GM23338 (cell line): ENCODE measurements at places on chromosomes 16 and 17.
A peak's percentile ranks its signal among the peaks of the same experiment; 100 is the strongest.

DNA sequence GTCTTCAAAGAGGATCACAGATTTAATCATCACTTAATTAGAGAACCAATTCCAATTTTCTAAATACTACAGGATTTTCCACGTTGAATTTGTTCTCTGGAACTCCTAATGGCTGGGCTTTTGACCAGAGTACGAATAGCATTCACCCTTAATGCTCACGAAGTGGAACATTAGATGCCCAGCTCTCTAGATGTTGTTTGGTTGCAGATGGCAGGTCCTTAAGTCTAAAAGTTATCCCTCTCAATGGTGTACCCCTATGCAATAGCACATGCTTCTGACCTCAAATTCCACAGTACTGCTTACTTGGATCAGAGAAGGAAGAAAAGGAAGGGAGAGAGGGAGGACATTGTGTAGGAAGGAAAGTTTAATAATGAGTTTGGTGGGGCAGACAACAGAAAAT is 8.6 kb upstream of the NACA2 start:
- no peak for DNase-seq

DNA sequence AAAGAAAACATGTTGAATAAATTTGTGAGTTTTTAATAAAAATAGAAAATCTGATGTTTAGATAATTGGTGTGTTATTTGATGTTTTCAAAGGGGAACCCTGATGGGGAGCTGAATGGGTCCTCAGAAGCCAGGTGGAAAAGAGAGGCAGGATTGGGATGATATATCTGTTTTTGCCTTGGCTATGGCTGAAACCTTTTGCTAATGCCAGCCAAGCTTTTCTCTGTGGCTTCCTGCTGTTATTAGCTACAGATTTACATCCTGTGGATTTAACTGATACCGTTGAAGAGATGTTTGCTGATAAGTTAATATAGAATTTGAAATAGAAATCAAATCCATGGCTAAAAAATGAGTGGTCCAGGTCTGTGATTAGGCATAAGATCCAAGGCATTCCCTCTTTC is 4.2 kb upstream of the AATF start:
- no peak for DNase-seq

GRCh38 chr16:89700649-89701424 is 668 bp downstream of the SPATA2L start:
- peak; percentile 81 for DNase-seq

- peak; percentile 21 for DNase-seq
Observed at GRCh38 chr17:31093866-31094599, 744 bp upstream of the NF1 start.

DNA sequence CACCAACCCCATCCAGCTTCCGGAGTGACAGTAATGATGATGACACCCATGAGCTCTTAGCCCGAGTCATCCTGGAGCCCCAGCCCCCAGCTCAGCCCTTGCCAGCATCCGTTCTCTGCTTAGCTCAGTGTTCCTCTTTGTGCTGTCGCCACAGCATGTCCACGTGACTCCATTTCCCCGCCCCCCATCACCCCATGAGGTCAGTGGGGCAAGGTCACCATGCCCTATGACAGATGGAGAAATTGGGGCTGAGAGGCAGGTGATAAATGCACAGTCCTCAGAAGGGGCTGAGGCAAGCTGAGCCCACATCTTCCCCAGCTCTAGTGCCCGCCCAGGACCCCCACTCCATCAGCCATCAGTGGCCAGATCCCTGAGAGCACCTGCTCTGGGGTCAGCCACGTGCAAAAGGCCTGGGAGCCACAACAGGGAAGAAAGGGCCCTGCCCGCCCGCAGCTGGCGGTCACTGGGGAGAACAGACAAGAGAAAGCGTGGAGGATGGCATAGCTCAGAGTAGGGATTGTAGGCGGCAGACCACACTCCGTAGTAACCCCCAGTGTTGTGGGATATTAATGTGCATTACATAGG is 17.1 kb downstream of the ITGB4 start:
- DNase-seq = no peak

GRCh38 chr17:57750109-57750871 is 5.2 kb upstream of the CCDC182 start:
- DNase-seq = no peak

DNA sequence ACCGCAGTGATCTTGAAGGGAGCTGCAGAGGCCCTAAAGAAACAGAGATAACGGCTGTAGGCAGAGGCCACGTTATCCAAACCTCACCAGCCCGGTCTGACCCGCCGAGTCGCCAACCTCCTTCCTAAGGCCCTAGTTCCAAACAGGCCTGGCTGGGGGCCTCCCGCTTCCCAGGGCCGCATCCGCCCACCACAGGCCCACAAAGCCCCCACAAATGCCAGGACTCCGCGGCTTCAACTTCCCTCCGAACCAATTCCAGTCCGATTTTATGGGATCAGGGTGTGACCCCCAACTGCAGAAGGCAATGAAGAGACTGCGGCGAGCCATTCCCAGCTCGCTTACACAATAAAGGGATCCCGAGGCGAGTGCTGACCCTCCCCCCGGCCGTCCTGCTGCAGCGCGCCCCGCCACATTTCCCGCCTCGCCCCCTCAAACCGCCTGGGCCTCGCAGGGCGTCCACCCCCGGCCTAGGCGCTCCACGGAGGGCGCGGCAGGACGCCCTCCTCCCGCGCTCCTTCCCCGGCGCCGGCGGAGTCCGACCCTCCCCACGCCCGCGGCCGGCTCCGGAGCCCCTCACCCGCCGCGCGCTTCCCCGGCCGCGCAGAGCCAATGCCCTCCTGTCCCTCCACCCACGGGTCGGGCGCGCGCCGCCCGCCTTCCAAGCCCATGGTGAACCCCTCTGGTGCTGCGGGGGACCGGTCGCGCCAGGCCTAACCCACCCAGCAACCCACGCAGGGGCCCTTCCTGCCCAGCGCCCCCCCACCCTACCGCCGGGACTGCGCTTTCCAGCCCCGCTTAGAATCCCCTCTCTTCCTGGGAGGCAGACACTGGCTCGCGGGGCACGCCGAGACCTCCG is 926 bp downstream of the MYH10 start:
- peak; percentile 57 for DNase-seq

DNA sequence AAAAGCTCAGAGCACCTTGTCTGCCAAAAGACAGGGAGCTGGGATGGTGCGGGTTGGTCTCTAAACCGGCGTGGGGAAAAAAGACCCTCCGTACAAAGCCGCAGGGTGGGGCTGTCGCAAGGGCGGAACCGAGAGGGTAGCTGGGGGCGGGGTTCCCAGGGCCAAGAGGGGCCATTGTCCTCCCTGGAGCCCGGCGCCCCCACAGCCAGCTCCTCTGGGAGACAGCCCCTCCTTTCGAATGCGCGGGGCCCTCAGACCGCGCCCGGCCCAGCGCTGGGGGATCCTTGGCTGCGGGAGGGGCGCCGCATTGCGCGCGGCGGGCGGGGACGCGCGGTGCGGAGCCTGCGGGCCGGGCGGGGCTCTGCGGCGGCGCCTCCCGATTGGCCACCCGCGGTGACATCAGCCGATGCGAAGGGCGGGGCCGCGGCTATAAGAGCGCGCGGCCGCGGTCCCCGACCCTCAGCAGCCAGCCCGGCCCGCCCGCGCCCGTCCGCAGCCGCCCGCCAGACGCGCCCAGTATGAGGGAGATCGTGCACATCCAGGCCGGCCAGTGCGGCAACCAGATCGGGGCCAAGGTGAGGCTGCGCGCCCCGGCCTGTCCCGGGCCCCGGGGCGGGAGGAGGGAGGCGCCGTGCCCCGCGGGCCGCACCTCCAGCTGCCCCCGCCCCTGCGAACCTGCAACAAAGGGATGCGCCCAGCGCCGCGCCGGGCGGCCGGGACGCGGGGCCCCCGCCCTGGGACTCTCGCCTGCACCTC is at the start of gene TUBB3:
TUBB3 (plus strand) TSS at position 459 of the 756 bp plus-strand sequence; CDS start at position 519, 60 bp downstream.
- DNase-seq = peak; percentile 91

- DNase-seq = no peak
Observed at GRCh38 chr17:79490530-79490929, 120.3 kb downstream of the RBFOX3 start.

DNA sequence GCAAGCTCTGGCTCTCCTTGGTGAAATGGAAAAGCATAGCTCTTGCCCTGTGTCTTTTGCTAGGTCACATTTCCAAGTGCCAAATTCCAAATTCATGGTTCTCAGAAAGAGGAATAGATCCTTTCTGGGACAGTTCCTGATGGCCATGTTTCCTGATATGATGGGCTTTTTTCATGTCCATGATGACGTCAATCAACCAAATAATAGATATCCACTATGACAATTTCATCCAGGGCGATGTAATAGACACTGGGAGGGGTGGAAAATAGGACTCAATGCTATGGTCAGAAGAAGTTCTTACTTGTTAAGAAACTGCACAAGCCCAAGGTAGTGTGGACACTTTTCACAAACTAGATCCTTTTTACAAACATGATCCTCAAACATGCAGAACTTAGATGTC is 549 bp upstream of the KRT33A start:
- DNase-seq = no peak

- DNase-seq = no peak
Observed at GRCh38 chr17:4241535-4241934, 22.2 kb downstream of the ANKFY1 start.

- DNase-seq = no peak
Observed at GRCh38 chr17:14312522-14312921, 11.6 kb downstream of the HS3ST3B1 start.

GRCh38 chr17:73698966-73699365 is 54.7 kb upstream of the SDK2 start:
- no peak for DNase-seq

DNA sequence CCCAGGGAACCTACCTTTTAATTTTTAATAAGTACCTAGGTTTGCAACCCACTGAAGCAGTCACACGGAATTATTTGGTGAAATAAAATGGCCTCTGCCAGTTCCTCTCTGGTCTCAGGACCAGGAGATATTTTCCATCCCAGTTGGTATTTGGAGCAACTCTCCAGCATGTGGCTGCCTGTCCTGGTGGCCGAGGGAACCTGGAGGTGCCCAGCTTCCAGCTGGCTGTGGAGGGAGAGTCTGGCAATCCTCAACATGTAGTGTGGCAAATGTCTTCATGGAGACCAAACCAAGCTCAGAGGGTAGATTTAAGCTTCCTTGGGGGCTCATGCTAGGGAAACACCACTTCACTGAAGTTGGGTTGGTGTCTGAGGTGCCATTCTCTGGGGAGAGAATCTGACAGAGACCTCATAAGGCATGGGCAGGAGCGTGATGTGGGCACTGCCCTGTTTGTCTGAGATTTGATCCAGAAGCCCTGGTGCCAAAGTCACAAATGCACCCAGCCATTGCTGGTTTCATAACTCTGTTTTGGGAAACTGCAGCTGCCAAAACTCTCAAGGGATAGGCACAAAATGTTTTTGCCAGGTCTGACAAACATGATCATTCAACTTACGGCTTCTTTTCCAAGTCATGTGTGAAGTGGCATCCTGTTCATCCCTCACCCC is 2.8 kb downstream of the MT1X start:
- DNase-seq = no peak

DNA sequence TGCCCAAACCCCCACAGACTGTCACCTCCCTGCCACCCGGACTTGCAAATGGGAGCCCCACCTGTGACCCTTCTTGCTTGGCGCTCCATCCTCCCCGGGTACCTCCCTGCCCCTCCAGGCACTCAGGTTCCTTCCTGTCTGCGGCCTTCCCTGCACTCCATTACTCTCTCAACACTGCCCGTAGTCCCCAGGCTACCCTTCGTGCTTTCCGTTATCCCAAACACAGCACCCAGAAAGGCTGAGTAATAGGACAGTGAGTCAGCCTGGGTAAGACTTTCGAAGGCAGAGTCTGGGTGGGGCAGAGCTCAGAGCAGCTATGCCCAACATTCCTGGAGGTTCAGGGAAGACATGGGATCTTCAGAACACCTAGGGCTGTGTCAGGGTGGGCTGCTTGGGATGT is 16.6 kb upstream of the C16orf74 start:
- DNase-seq = no peak

GRCh38 chr16:2896480-2897010 is 13.5 kb downstream of the FLYWCH2 start:
- no peak for DNase-seq

- DNase-seq = no peak
Observed at GRCh38 chr16:53576210-53576609, 73.2 kb upstream of the AKTIP start.

- peak; percentile 79 for DNase-seq
Observed at GRCh38 chr16:62665269-62665668, 629.0 kb upstream of the CDH8 start.

DNA sequence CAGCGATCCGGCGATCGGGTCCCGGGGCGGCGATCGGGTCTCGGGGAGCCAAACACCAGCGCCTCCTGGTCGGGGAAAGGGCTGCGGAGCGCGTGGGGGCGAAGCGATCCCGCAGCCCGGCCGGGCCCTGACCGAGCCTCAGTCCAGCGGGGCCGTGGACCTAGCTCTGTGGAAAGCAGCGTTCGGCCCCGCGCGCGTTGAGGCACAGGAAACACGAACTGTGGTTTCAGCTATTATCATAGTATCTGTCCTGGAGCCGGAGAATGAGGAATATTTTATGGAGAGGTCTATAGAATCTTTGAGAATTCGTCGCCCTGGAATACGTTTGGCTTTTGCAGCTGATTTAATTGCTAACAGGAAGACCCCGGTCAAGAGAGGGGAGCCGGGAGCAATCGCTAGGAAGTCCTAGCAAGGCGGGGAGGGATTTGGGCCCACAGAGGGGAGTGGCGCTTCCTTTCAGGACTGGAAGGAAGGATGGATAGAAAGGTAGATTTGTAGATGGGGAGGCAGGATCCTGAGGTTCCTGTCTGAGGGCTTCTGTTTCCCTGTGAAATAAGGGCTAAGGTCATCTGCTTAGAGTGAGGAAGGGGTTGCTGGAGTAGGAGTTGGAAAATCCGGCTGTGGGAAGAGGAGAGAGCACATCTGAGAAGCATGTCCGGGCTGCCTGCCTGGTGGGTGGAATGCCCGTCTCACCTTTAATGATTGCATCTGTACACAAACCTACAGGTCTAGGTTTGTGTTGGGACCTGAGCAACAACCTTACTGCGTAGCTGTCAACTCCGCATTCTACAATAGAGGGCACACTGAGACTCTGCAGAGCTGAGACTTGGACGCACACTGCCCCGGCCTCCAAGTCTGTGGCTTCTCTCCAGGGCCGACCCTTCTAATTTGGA is 770 bp downstream of the CCNF start:
- DNase-seq = peak; percentile 51

- no peak for DNase-seq
Observed at GRCh38 chr16:7849841-7850240, 517.2 kb downstream of the RBFOX1 start.

DNA sequence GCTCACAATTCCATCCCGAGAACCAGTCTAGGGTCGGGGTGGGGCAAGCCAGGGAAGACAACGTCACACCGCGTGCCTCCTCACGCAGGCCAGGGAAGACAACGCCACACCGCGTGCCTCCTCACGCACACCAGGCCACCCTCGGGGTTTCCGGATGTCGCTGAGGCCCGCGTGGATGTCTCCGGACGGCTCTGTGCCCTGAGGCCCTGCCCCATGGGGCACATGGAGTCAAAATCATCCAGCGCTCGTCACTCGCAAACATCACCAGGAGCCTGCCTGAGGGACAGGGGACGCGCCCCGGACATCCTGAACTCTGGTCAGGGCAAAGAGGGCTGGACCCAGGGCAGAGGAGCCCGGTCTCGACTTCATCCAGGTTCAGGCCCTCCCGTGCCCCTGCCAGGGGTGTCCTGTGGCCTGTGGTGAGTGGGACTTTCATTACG is 3.7 kb downstream of the TMEM204 start:
- no peak for DNase-seq

- no peak for DNase-seq
Observed at GRCh38 chr16:76963614-76964315, 227.2 kb upstream of the MON1B start.
